Activated CD4-positive, alpha-beta T cell treated with anti-CD3 and anti-CD28 coated beads for 24 hours (primary cell): ENCODE measurements at places on chromosomes 5 and 9.

DNA sequence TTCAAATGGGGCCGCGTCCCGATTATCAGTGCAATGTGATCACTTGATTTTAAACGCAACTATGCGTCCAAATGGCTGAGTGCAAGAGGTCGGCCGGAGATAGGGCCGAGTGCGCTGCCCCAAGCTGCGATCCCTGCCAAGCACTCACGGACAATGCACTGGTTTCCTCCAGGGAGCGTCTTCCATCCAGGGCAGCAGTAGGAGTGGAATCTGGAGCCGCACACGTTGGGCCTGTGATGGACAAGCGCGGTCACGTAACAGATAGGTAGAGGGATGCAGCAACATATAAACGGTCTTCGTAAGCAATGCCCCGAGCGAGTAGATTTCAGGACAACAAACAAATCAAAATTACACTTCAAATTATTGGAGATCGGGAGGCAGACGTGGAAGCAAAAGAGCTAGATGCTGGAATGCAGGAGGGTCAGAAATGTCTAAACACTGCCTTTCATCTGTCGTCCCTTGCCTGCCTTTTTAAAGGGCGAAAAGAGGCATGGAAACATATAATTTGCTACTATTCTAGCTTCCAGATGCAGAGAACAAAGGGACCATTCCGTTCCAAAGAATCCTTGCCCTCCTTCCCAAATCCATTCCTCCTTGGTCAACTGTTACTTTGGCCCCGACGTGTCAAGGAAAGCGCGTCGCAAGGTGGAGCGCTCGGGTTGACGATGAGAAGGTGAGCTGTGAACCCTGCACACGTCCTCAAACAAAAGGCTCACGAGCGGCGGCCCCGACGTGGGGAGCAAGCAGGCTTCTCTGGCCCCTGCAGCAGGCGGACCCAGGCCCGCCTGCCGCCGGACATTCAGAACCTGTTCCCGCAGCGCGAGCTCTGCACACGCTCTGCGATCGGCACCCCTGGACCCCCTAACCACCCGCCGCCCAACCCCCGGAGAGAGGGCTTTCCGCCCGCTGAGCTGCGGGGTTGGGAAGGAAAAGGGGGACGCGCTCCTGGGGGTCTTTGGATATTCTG is 1.5 kb downstream of the FBN2 start:
- no peak for DNase-seq

DNA sequence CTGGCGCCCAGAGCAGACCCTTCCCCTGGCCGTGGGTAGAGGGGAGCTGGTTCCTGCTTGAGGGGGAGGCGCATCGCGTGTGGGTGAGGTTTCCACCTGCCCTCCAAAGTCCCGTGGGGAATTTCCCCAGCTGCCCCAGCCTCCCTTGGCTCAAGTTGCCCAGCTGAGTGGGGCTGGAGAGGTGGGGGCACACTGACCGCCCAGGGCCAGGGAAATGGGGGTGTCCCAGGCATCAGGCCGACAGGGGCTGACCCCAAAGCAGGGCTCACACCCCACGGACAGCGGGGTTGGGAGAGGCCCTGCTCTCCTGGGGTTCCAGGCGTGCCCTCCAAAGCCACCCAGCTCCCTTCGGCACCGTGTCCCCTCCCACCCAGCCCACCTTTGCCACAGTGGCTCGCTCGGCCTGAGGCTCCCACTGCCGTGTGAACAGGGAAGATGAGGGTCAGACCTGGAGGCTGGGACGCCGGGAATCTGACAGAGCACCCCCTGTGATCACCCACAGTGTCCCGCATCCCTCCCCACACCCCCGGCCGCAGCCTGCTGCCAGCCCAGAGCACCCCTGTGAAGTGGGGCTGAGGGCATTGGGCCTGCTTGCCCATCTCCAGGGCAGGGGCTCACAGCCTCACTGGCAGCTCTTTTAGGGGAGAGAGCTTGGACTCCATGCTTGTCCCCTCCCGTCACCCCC is 933 bp upstream of the EGFL7 start:
- DNase-seq, result no peak

DNA sequence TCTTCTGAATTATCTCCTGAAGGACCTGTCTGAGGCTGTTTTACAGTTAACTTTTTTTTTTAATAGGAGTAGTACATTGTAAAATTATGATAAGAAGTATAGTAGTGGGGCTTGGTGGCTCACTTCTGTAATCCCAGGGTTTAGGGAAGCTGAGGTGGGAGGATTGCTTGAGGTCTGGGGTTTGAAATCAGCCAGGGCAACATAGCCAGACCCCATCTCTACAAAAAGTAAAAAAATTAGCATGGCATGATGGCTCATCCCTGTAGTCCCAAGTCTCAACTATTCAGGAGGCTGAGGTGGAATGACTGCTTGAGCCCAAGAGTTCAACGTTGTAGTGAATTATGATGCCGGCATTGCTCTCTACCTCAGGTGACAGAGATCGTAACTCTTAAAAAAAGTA is 7.0 kb downstream of the IPO11 start:
- DNase-seq, result no peak

GRCh38 chr5:148808864-148809642 is 17.4 kb upstream of the ADRB2 start:
- no peak for DNase-seq

DNA sequence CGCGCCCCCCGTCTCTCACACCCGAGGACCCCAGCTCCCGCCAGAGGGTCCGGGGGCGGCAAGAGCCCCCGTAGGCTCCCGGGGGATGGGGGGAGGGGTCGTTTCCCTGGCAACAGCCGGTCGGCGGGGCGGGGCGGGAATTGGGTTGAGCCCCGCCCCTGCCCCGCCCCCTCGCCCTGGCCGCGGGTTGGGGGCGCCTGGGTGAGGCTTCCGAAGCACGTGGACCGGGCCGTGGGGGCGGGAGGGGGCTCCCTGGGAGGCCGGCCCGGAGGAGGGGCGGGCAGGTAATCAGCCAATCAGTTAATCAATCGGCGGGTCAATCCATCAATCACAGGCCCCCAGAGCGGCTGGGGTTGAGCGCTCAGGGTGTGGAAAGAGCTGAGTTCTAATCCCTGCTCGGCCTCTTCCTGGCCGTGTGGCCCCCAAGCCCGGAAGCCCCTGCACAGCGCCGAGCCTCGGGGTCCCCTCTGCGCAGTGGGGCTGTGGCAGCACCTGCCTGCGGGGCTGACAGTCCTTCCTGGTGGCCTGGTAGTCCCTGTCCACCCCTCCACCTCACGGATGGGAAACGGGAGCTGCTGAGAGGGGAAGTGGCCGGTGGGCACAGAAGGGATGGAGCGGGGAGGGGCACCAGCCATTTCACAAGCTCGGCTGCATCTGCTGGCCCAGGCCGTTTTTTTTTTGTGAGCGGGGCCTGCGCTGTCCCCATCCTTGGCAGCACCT is 174.2 kb upstream of the IER5L start:
- DNase-seq, result no peak

DNA sequence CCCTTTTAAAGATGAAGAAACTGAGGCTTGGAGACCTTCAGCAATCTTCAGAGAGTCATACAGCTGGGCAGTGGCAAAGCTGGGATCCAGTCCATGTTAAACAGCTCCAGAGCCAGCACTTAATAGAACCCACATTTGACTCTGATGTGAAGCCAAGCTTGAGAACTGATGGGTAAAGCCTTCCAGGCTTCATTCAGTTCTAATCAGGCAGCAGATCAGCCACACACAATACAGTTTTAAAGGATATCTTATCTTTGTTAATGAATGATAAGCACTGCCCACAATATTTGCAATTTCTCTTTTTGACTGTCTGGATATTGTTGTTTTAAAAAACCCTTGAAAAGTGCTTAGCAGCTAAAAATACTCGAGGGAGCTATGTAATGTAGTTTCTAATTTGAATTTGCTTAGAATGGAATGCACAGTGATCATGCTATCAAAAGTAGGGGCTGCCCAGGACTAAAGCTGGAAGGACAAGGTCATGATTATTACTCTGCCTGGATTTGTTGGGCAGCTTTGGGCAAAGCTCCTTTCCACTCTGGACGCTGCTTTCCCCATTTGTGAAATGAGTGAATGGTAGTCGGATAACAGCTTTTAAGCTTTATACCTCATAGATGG is 31.3 kb upstream of the HTR4 start:
- no peak for DNase-seq

- DNase-seq, result no peak
These were observed 105.6 kb upstream of the PCA3 start for GRCh38 chr9:76658510-76659231.

- DNase-seq, result no peak
These were observed 178.1 kb upstream of the COX7C start for GRCh38 chr5:86439593-86440110.

DNA sequence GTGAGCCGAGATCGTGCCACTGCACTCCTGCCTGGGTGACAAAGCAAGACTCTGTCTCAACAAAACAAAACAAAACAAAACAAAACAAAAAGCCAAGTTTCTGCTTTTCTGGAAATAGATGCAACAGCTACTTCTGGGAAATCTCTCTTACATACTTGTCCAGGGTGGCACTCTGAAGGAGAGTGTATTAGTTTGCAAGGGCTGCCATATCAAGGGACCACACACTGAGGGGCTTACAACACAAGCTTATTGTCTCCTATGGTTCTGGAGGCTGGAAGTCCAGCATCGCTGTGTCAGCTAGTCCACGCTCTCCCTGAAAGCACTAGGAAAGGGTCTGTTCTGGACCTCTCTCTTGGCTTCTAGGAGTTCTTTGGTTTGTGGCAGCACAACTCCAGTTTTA is 277.9 kb upstream of the WWC1 start:
- no peak for DNase-seq

GRCh38 chr9:135948968-135949367 is 12.2 kb downstream of the UBAC1 start:
- DNase-seq, result no peak

GRCh38 chr9:15268782-15269181 is 38.2 kb downstream of the TTC39B start:
- no peak for DNase-seq

DNA sequence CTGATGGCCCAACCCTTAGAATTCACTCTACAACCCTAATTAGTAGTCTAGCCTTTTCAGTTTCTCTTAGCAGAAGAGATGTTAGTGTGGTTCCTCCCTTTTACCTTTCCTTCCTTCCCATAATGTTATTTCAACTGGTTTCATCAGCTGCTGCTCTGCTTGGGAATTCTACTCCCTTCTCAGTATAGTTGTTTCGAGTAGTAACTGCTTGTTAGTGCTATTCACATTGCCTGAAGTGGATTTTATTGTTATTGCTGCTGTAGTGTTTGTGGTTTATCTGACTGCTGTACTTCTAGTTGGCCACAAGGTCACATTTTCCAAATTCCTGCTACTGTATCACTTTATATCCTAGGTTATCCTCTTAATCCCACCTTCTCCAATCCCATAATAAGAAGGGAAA is 29.7 kb downstream of the SMIM15 start:
- no peak for DNase-seq

GRCh38 chr5:30197662-30198061 is 995.8 kb upstream of the CDH6 start:
- no peak for DNase-seq

DNA sequence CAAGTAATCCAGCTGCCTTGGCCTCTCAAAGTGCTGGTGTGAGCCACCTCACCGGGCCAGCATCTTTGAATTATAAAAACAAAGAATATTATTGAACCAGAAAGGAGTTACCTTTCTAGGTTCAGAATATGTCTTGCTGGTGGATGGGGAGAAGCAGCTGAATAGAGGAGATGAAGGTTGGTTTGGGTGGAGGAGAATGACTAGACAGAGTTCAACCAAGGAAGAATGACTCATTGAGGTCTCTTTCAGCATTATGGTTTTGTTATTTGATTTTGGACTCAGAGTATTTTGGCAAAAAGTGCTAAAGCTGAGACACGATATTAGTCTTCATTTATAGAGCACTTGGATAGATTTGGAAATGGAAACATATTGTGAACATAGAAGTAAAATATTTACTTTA is 75.2 kb upstream of the MPDZ start:
- no peak for DNase-seq

DNA sequence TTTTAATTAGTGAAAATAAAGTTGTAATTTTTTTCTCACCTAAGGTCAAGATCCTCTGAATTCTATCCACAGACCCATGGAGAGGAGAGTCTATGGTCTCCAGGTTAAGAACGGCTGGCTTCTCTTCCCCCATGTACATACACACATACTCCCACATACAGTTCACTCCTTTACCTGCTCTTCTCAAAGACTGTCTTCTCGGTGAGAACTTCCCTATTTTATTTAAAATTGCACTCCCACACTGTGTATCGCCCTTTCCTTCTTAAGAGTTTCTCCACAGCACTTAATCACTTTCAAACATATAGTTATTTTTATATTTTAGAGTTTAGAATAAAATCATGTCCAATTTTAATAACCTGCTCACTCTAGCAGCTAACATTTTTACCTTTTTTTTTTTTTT is 3.6 kb upstream of the JADE2 start:
- DNase-seq, result no peak

DNA sequence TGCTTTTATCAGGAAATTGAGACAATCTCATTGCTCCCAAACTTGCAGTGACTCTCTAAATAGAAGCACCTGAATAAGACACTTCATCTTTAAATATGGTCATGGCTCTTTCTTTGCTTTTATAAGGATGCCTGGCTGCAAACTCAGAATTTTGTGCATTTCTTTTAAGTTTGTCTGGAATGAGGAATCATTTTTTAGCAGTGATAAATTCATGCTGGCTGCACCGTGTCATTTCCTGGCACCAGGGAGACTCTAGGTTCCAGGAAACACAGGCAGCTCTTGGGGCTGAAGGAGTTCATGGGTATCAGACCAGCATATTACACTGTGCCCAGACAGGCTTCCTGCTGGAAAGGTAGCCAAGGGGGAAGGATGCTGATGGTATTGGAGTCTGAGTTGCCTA is 109.9 kb downstream of the NUDT12 start:
- no peak for DNase-seq

GRCh38 chr9:11577522-11577921 is 964.7 kb upstream of the PTPRD start:
- no peak for DNase-seq

DNA sequence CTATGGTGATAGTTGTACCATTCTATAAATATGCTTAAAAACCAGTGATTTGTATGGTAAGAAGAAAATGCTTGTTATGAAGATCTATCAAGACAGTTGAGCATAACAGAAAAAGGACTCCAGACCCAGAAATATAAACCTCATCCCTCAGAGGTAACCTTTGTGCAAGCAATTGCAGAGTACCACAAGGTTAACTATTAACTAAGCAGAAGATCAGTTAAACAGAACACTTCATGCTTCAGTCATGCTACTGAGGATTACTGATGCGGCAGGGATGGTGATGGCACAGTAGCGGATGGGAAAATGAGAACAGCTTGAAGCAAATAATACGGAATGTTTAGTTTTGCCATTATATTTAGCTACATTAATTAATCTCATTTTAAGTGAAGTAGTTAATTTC is 45.5 kb downstream of the IARS1 start:
- DNase-seq, result no peak

DNA sequence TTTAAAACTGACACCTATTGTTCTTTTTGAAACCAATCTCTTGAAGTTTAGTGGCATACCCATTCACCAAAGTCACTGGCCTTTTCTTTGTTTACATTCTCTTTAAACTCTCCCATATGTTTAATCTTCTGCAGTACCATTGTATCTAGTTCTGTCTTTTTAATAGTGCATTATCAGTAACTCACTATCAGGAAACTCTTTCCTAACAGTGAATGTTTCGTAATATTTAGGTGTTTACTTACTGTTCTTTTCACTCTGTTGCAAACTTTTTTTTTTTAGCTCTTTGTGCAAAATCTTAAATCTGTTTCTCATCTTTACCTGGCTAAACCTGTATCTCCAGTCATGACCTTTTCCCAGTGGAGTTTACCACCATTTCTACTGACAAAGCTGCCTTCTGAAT is 17.2 kb downstream of the SMAD5 start:
- DNase-seq, result no peak

- DNase-seq, result no peak
These were observed 596 bp downstream of the TEK start for GRCh38 chr9:27109621-27110020.

- no peak for DNase-seq
These were observed 422.9 kb downstream of the TMEM161B start for GRCh38 chr5:87845734-87846133.

- DNase-seq, result no peak
These were observed 108.5 kb downstream of the ADRB2 start for GRCh38 chr5:148934895-148935400.
